Activated CD4-positive, alpha-beta T cell treated with anti-CD3 and anti-CD28 coated beads for 24 hours (primary cell): ENCODE measurements at places on chromosomes 1 and 21.

DNA sequence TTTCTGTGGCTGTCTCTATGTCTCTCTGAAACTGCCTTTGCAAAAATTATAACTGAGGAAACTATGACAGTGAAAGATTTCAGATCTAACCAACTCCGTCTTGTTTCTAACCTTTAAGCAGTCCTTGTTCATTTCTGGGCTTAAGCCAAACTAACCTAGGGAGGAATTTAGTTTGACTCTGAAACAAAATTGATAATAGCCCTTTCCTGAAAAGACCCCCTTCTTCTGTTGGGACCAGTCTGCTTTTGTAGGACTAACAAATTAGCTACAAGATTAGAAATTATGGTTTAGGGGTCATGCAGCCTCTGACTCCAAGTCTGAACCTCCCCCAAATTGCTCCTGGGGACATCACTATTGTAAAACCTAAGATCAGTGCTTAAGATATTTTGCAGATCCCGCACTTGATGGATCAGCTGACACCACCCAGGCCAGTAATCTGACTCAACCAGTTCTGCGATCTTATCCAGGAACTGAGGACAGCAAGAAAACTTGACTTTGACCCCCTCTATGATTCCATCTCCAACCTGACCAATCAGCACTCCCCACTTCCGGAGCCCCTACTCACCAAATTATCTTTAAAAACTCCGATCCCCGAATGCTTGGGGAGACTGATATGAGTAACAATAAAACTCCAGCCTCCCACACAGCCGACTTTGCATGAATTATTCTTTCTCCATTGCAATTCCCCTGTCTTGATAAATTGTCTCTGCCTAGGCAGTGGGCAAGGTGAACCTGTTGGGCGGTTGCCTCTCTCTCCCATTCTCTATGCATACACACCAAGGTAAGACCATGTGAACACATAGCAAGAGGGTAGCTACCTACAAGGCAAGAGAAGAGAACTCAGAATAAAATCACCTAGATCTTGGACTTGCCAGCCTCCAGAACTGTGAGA is 11.1 kb upstream of the TRIM63 start:
- no peak for DNase-seq

DNA sequence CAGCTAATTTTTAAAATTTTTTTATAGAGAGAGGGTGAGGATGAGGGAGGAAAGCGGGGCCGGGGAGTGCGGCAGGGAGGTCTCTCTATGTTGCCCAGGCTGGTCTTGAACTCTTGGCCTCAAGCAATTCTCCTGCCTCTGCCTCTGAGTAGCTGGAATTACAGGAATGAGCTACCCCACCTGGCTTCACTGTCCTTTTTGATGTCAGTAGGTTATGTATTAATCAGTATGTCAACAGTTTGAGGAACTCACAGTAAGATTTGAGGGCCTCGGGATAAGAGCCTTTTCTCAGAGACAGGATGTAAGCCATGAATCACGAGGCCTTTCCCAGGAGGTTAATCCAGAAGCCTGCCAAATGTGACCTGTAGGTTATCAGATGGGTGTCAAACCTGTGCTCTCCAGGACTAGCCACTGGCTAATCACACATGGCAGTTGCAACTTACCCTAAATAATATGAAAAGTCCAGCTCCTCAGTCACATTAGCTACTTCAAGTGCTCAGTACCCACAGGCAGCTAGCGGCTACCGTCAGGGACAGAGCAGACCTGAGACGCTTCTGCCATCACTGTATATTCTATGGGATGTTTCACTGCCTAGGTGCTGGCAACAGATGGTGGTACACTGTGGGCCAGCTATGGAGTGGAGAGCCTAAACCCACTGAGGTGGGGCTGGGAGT is 33.1 kb downstream of the TRIM67 start:
- no peak for DNase-seq

DNA sequence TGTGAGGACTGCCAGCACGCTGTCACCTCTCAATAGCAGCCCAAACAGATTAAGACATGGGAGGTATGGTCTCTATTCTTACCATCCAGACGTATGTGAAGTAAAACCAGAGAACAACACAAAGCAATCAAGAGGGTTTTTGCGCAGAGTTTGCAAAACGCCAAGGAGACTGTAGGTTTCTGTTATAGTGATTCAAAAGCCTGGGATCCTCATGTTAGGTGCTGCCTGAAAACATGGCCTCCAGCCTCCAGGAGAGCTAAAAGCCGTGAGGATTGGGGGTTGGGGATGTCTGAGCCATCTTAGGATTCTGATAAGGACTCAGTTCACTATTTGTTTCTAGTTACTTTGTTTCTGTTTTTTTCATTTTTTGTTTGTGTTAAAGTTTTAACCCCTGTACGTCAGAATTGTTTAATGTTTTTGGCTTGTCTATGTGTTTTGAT is 4.2 kb upstream of the CCT8 start:
- no peak for DNase-seq

DNA sequence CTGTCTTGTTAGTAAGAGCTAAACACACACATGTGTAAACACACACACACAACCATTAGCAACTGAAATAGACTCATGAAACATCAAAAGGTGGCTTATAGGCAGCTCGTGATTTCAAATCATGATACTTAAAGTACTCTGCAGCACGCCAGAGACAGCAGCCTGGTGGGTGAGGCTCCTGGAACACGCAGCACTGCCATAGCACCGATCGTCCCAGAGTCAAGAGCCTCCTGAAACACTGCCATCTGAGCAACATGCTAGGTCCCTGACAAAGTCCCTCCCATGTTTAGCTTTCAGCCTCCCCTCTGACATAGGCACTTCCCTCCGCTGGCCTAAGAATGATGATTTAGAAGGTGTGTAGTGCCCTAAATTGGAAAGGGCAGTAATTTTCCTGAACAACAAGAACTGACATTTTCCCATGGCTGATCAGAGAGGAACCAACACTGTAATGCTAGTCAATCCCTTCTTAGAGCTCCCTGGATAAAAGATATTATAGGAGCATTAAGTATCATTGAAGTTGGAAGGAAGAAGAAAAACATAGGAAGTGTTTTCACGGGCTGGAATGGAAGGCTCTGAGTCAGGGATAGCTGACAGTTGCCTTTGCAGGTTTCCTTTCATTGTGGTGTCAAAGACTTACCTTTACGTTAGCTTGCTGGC is 14.1 kb upstream of the DPT start:
- no peak for DNase-seq

GRCh38 chr1:172322219-172323061 is 98.0 kb upstream of the C1orf105 start:
- DNase-seq, result no peak

GRCh38 chr1:22793647-22794046 is 83.0 kb downstream of the EPHB2 start:
- DNase-seq, result no peak

DNA sequence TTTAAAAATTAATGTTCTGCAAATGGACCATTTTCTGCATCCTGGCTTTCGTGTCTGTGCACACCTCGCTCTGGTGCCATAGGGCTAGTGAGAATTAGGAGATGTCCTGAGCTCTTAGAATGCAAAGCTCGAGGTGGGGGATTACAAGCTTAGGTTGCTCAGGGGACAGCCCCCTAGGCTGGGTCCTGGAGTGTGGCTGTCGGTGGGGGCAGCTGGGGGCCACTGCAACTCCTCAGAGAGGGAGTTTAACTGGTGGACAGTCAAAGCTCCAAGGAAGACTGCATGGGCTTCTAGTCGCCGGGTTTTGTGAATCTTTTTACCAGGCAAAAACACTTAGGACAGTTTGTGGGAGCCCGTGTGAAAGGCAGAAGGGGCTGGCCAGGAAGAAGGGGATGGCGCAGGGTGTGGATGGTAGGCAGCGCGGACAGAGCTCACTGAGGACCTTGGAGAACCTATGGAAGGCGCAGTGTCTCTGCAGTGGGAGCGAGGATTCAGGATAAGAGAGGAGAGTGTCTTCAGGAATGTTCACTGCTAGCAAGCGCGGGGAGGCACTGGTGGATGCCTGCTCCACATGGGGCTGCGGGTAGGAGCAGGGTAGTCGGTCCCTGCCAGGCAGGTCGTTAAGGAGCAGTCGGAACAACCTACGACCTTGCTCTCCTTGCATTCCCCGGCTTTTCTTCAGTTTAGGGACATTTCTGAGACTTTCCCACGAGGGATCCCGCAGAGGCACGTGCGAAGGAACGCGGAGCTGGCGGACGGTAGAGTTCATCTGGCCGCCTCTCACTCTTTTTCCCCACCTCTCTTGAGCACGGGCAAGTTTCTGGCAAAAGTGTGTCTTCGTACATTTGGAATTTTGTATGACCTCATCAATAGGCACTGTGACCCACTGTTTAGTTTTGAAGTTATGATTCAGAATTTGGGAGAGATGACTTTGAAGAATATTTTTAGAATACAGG is 12.9 kb upstream of the KCNE1 start:
- DNase-seq, result no peak

- no peak for DNase-seq
Measured at GRCh38 chr21:34009193-34009592, 64.2 kb upstream of the MRPS6 start.

- no peak for DNase-seq
Measured at GRCh38 chr1:7929637-7930036, 11.0 kb downstream of the TNFRSF9 start.

DNA sequence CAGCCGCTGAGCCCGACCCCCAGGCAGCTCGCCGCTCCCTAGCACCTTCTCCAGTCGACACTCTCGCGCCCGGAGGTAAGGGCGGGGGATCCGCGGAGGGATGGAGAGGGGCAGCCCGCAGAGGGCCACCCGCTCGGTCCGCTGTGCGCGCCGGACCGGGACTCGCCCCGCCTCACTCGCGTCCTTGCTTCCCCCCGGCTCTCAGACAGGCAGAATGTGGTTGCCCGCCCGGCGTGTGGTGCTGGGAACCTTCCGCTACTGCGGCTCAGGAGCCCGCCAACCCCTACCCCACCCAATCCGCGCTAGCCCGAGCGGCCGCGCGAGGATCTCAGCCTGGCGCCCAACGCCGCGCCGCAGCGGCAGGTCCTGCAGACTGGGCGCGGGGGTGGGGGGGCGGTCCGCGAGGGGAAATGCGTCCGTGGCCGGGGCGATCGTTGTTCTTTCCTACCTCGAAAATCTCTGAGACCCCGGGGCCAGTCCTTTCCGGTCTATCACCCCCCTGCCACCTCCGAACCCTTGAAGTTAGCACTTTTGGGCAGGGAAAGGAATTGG is 404 bp downstream of the LRRC8C start:
- DNase-seq, result no peak
